CD4-positive, alpha-beta T cell treated with Interferon gamma for 1 hour (primary cell): ENCODE measurements at places on chromosomes 7 and 10.
A peak's percentile ranks its signal among the peaks of the same experiment; 100 is the strongest.

GRCh38 chr7:7212612-7213011 is 30.3 kb downstream of the C1GALT1 start:
- DNase-seq = no peak

- no peak for DNase-seq
These were observed 348.5 kb downstream of the GRID1 start for GRCh38 chr10:86017841-86018734.

- no peak for DNase-seq
These were observed 128.8 kb upstream of the DNAJB12 start for GRCh38 chr10:72483471-72483870.

- DNase-seq = no peak
These were observed 40.9 kb downstream of the LANCL2 start for GRCh38 chr7:55405856-55406541.

- no peak for DNase-seq
These were observed 16.4 kb downstream of the TBXAS1 start for GRCh38 chr7:139845443-139845805.

DNA sequence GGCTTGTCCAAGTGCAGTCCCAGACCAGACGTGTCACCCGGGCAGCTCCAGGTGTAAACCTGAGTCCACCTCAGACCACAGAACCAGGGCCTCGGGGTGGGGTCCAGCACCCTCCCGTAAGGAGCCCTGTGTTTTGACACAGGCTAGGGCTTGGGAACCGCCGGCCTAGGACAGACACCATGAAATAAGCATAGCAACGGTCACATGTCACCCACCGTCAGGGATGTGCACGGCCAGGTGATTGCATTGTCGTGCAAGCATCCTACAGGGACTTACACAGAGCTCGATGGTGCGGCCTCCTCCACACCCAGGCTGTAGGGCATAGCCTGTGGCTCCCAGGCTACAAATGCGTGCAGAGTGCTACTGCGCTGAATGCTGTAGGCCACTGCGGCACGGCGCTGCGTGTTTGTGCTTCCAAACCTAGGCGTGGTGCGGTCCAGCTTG is 10.6 kb downstream of the ZFAND2A start:
- no peak for DNase-seq

DNA sequence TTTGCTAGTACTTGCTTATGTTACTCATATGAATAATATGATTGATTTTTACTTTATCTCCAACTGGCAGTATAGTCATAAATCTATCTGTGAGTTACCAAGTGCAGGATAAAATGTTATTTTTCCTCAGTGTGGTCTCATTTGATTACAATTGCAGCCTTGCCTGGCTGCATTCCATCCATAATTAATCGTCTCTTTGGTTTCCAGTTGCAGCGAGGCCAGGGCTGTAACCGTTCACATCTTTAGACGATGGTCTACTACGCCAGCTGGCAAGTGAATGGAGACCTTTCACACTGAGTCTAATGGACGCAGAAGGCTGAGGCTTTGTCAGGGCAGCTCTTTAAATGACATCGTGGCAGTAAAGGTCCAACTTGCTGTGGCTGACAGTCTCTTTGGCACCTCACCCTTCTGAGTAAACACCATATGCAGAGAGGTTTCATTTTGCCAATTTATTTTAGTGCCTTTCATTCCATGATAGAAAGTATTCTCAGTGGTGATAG is 84.0 kb downstream of the ARL4A start:
- DNase-seq = no peak

DNA sequence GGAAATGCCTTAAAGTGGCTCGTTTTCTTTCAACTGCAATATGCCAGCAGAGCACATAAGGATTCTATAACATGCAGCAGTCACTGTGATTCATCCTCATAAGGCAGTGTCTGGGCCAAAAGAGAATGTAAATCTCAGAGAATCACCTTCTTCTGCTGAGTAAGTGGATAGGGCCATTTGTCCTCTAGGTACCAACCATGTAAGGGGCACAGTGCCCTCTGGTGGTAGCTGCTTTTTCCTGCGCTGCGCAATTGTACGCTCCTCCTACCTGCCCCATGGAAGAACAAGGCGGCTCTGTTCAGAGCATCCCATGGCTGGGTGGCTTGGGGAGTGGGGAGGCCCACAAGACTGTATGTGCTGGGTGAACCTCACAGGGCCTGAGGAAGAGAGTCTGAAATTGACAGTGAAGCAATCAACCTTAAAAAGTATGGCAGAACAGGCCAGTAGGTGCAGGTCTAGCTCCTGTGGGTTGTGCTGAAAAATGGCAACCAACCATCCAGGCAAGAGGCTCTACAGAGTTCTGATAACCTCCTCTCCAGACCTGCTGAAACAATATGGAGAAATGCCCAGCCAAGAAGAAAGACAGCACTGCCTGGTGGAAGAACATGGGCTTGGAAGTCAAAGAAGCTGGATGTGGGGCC is 78.6 kb upstream of the C10orf90 start:
- DNase-seq = peak; percentile 3
